ENCODE measurements at places on chromosomes 11 and 22.

- peak; percentile 98 for DNase-seq
These were observed 93.1 kb upstream of the ZC3H12C start for GRCh38 chr11:110000031-110000502.

DNA sequence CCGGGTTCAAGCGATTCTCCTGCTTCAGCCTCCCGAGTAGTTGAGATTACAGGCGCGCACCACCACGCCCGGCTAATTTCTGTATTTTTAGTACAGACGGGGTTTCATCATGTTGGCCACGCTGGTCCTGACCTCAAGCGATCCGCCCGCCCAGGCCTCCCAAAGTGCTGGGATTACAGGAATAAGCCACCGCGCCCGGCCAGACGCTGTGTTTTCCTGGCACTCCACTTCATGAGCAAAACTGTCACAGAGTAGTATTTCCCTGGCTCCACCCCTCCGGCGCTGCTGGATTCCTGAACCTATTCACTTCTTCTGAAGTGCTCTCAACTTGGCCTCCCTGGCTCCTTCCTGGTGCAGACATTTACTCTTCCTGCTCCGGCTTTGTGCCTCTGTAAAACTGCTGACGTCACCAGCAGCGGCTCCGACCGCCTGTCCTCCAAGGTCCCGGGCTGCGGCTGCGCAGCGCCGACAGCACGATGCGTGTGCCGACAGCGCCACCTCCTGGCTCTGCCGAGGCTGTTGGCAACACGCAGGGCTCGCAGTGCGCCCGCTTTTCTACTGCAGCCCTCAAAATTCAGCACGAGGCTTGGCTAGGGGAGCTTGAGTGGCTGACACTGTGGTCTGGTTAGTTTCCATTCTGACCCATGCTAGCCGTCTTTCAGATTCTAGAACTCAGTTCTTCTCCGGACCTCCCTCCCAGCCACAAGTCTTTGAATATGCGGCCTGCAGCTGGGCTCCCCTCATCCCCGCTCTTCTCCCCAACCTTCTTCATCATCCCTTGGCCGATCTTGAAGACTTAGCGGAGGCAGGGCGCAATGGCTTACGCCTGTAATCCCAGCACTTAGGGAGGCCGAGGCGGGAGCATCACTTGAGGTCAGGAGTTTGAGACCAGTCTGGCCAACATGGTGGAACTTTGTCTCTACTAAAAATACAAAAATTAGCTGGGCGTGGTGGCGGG, 36.6 kb downstream of the APOL3 start:
- DNase-seq, result peak; percentile 94

- DNase-seq, result no peak
These were observed 43.2 kb upstream of the TP53AIP1 start for GRCh38 chr11:128985880-128986279.

GRCh38 chr11:118258410-118258809, 5.7 kb downstream of the MPZL2 start:
- no peak for DNase-seq

GRCh38 chr22:31344256-31344577, 1.9 kb downstream of the PATZ1 start:
- DNase-seq, result no peak

DNA sequence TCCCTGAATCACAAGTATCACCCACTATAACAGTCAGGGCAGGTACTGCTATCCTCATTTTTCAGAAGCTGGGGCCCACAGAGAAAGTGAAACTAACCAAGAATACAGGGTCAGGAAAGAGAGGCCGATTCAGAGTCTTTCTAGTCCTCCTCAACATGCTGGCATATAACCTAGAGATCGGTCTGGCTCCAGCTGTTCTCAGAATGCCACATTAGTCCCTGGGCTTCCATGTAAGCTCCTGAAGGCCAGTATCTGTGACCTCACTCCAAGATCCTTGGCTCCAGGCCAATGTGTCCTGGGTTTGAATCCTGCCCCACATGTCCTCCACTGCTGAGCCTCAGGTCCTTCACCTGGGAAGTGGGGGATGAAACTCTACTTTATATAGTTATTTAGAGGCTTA, 50.4 kb downstream of the TENM4 start:
- no peak for DNase-seq
